NCI-H748 treated with DMSO at 0.1 percent for 48 hours (cell line): ENCODE measurements at places on chromosomes 4 and X.

- DNase-seq, result no peak
These were observed 129.0 kb downstream of the BTC start for GRCh38 chr4:74665346-74665745.

GRCh38 chrX:123277347-123277746 lies 93.3 kb downstream of the GRIA3 start:
- DNase-seq, result no peak

DNA sequence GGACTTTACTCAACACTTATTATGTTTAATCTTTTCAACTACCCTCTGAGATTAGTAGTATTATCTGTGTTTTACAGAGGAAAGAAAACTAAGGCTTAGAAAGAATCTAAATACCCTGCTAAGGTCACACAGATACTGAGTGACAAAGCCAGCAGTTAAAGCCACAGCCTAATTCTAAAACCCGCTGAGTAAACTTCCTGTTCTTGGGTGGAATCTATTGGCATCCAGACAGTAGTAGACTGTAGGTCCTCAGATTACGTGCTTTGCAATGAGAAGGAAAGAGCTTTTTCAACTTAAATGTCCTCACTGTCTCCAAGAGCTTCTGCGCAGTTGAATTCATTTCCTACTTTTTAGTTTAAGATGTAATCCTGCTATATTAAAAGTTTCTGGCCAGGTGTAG lies 126.0 kb downstream of the TENM3 start:
- DNase-seq, result no peak

- DNase-seq, result no peak
These were observed 305.3 kb downstream of the TRIML1 start for GRCh38 chr4:188444500-188444899.

DNA sequence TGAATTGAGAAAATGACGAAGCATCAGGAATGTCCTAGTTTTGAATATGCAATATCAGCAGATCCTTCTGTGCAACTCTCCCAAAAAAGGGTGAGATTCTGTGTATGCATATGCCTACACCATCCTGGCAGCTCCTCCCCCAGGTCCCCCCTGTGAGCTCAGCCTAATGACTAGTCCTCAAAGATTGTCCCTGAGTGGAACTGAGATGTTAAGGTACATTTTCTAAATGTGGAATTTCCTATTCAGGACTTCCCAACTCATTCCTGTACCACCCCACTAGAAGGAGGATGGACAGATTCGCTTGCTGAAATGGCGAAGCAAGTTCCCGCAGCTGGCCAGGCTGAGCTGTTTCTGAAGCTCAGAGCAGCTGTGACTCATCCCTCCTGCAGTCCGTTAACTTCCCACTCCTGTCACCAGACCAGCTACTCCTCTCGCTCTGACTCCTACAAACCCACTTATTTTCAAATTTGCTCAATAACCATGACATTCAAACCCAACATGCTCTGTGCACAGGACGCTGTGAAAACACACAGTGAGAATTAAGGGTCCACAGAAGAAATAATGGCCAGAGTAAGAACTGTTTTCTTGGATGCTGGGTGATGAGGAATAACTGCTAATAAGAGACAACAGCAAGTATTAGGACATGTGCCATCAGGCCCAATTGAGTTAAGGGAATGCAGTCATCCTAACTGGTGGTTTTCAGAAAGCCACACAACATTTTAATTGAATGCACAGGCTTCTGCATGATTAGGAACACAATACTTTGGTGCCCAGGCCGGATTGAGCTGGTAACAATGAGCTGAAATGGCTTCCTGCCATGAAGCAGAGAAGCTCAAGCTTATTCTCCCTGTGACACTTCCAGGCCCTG lies 40.0 kb upstream of the IRF2 start:
- no peak for DNase-seq
